ENCODE measurements at places on chromosomes 16 and 17. TPM values are rescaled to one million over a fixed set of nuclear protein-coding genes. Genes with fewer than 3 reads are reported as not detected.

Gene C17orf78
- not detected for total RNA-seq

Gene PDE6G
- 6.0 TPM for total RNA-seq

Gene LLGL2
- 6.3 TPM for total RNA-seq

Gene ST6GALNAC1
- total RNA-seq = 0.29 TPM

Gene ANKRD40CL
- not detected for total RNA-seq

Gene CSH1
- not detected for total RNA-seq

Gene SNAI3
- 5.7 TPM for total RNA-seq

Gene TBC1D3
- total RNA-seq = not detected

Gene TXNL4B
- total RNA-seq = 14.0 TPM

Gene ABCC11
- total RNA-seq = not detected

Gene IGF2BP1
- total RNA-seq = 2.4 TPM

Gene SHISA6
- total RNA-seq = not detected

Gene SCN4A
- total RNA-seq = 0.08 TPM

Gene ZNF385C
- not detected for total RNA-seq

Gene ARL4D
- 1.2 TPM for total RNA-seq

Gene SEC14L5
- not detected for total RNA-seq

Gene SLC16A13
- 11.9 TPM for total RNA-seq

Gene CES5A
- total RNA-seq = not detected
